Calu3 (cell line): ENCODE measurements at places on chromosomes 2 and 18. TPM values are rescaled to one million over a fixed set of nuclear protein-coding genes. Genes with fewer than 3 reads are reported as not detected.

GRCh38 chr2:176534798-176535466, 265.7 kb downstream of the MTX2 start:
- no peak overlapping the region for H3K27ac ChIP-seq
- no peaks in the 10 kb centered on the region for H3K36me3 ChIP-seq
- H3K4me1 ChIP-seq, result no peaks in the 10 kb centered on the region

DNA sequence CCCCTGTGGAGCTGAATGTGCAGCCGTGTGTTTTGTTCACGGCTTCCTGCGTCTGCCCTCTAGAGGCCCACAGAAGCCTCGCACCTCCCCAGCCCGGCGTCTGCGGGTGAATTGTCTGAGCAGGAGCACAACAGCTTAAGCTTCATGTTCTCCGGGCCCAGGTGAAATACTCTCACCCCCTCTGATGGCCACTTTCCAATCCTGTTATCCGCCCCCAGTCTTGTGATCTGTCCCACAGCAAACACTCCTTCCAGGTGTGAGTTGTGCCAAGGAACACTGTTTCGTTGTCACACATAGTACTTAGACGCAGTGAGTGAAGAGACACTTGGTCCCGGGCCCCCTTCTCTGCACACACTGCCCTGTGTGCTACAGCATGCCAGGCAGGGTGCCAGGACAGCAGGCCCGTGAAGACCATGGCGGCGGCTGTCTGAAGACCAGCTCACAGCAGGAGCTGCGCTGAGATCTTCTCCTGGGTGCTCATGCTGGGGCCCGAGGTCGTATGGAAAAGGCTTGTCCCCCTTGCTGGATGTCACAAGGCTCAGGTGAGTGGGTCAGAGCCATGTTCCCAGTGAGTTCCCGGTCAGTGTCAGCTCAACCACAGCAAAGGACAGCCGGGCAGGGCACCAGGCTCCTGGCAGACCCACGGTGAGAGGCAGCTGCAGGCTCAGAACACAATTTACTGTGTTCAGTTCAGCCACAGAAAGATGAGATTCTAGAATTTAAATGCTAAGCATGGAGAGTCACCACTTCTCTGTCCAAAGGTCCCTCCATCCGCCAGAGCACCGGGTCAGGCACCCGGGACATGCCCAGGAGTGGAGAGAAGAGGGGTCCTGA, 6.8 kb upstream of the PXDN start:
- H3K4me3 ChIP-seq, result no peak overlapping the region
- peaks cover 12% of the 10 kb centered on the region for H3K36me3 ChIP-seq
- no peaks in the 10 kb centered on the region for H3K4me1 ChIP-seq
- no peak overlapping the region for H3K27ac ChIP-seq
- H3K27me3 ChIP-seq, result no peaks in the 10 kb centered on the region
- peak; percentile 29 for DNase-seq

DNA sequence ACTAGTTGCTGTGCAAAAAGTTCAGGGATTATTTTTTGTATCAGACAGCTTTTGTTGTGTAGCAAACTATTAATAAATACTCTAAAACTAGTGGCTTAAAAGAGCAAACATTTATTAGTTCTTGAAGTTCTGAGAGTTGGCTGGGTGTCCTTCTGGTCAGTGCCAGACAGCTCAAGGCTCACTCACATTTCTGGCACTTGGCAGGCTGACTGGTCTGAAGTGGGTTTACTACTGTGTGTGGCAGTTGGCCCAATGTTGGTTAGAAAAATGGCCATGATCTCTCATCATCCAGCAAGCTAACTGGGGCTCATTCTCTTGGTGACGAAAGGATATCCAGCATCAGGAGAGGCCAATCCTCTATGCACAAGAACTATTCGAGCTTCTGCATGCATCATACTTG, 71.4 kb upstream of the ZNF385B start:
- no peak overlapping the region for H3K27ac ChIP-seq
- H3K27me3 ChIP-seq, result no peaks in the 10 kb centered on the region
- no peak overlapping the region for H3K4me3 ChIP-seq
- DNase-seq, result no peak
- H3K4me1 ChIP-seq, result no peaks in the 10 kb centered on the region
- no peaks in the 10 kb centered on the region for H3K36me3 ChIP-seq

DNA sequence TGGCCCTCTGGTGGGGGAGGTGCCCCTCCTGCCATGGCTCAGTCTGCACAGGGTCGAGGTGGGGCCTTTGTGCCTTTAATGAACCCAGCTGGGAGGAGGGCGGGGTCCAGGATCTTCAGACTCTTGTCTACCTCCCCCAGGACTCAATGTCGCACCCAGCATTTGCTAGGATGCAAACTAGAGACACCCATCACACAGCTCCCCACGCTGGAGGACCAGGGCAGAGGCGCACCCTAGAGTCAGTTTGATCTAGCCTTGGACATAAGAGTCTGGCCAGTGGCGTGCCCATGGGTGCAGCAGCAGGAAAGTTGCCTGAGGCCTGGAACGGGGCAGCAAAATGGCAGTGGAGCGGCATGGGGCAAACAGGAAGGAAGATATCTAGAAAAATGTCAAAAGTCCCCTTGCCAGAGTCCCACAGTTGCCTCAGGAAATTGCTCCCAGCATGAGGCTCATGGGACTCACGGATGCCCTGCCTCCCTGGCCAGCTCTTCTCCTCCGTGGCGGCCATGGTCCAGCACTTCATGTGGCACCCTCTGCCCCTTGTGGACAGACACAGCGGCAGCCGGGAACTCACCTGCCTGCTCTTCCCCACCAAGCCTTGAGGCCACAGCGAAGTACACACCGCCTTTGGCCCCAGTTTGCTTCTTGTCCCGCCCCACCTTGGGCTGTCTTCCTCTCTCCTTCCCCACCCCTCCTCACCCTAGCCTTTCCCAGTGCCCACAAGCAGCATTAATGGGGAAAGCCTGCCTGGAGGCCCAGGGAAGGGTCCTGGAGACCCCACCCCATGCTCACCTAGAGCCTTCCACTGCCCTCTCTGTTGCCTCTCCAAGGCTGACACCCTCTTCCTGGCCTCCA, 17.7 kb downstream of the SH2D6 start:
- no peak for DNase-seq
- peaks cover 21% of the 10 kb centered on the region for H3K36me3 ChIP-seq
- H3K4me3 ChIP-seq, result no peak overlapping the region
- H3K27ac ChIP-seq, result no peak overlapping the region
- no peaks in the 10 kb centered on the region for H3K27me3 ChIP-seq

GRCh38 chr2:107712857-107713256, 113.8 kb upstream of the RGPD4 start:
- no peak for DNase-seq
- peak overlapping the region; percentile 3 for H3K27ac ChIP-seq
- peaks cover 8% of the 10 kb centered on the region for H3K4me1 ChIP-seq
- no peaks in the 10 kb centered on the region for H3K27me3 ChIP-seq
- peak overlapping the region; percentile 38 for H3K4me3 ChIP-seq

- no peak for DNase-seq
- H3K4me3 ChIP-seq, result no peak overlapping the region
- H3K4me1 ChIP-seq, result peaks cover 7% of the 10 kb centered on the region
- H3K27me3 ChIP-seq, result peaks cover 28% of the 10 kb centered on the region
These were observed 5.9 kb downstream of the ASXL3 start for GRCh38 chr18:33583901-33584300.

- H3K27me3 ChIP-seq, result no peaks in the 10 kb centered on the region
- no peak for DNase-seq
- no peaks in the 10 kb centered on the region for H3K36me3 ChIP-seq
- no peak overlapping the region for H3K27ac ChIP-seq
- no peak overlapping the region for H3K4me3 ChIP-seq
- peaks cover 18% of the 10 kb centered on the region for H3K4me1 ChIP-seq
These were observed 29.6 kb upstream of the DSC1 start for GRCh38 chr18:31192086-31192776.

GRCh38 chr2:215314896-215315295, 3.0 kb downstream of the ATIC start:
- H3K27me3 ChIP-seq, result no peaks in the 10 kb centered on the region
- peak overlapping the region; percentile 62 for H3K27ac ChIP-seq
- peaks cover 73% of the 10 kb centered on the region for H3K36me3 ChIP-seq
- peaks cover 26% of the 10 kb centered on the region for H3K4me1 ChIP-seq

DNA sequence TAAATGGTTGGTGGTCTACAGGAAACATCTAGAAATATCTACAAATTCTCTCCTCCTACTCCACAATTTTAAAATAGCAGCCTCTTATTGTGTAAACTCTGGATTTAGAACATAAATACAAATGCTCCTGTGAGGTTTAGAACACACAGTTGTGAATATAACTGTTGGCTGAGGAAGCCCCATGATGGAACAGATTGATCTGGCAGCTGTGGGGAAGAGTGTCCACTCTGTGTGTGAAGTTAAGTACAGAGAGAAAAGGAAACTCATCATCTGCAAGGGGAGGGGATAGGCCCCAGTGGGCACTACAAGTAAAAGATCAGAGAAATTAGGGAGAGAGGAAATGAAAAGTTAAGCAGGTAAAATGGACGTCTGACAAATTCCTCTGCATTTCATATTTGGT, 422.7 kb upstream of the FSHR start:
- H3K27me3 ChIP-seq, result no peaks in the 10 kb centered on the region
- DNase-seq, result no peak
- H3K36me3 ChIP-seq, result no peaks in the 10 kb centered on the region
- H3K27ac ChIP-seq, result no peak overlapping the region
- no peaks in the 10 kb centered on the region for H3K4me1 ChIP-seq

- peak overlapping the region; percentile 29 for H3K4me3 ChIP-seq
- peaks cover 16% of the 10 kb centered on the region for H3K27me3 ChIP-seq
- no peaks in the 10 kb centered on the region for H3K36me3 ChIP-seq
- H3K27ac ChIP-seq, result peak overlapping the region; percentile 38
- peak; percentile 19 for DNase-seq
These were observed 316.9 kb upstream of the REV1 start for GRCh38 chr2:99806758-99807157.

GRCh38 chr2:39379643-39380524, 57.2 kb downstream of the MAP4K3 start:
- no peaks in the 10 kb centered on the region for H3K36me3 ChIP-seq
- peaks cover 14% of the 10 kb centered on the region for H3K4me1 ChIP-seq
- no peak overlapping the region for H3K27ac ChIP-seq
- H3K27me3 ChIP-seq, result no peaks in the 10 kb centered on the region
- DNase-seq, result peak; percentile 17

LRRC30 gene
- not detected in 2 replicates for total RNA-seq

PREPL gene
- total RNA-seq, result 43.0 and 43.4 TPM in 2 replicates

SLC19A3 gene
- total RNA-seq, result 63.8 and 82.4 TPM in 2 replicates

SMYD1 gene
- not detected in 2 replicates for total RNA-seq
